Karpas-422 (cell line): ENCODE measurements at places on chromosomes 7 and 10. TPM values are rescaled to one million over a fixed set of nuclear protein-coding genes. Genes with fewer than 3 reads are reported as not detected.

TRIP6 gene
- 19.5 and 30.5 TPM in 2 replicates for total RNA-seq

MMD2 gene
- total RNA-seq = not detected in 2 replicates

DNA sequence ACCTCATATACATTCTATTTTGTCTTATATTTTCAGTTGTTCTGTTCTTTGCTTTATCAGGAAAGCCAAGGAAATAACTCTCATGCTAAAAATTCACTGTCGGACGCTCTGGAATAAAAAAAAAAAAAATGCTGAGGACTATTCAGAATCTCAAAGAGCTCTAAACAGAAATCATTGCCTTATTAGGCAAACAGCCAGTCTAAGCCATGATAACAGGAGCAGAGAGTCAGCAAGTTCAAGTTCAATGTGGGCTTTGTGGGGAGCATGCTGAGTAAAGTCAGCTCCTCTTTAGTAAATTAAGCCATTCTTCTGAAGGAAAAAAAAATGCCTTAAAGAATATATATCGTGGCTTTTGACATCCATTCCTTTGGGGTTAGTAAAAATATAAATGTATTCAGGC is 13.6 kb upstream of the FAM13C start:
- H3K36me3 ChIP-seq = no peaks in the 10 kb centered on the region
- no peak for DNase-seq
- no peak overlapping the region for H3K4me3 ChIP-seq
- H3K27me3 ChIP-seq = no peaks in the 10 kb centered on the region

DNA sequence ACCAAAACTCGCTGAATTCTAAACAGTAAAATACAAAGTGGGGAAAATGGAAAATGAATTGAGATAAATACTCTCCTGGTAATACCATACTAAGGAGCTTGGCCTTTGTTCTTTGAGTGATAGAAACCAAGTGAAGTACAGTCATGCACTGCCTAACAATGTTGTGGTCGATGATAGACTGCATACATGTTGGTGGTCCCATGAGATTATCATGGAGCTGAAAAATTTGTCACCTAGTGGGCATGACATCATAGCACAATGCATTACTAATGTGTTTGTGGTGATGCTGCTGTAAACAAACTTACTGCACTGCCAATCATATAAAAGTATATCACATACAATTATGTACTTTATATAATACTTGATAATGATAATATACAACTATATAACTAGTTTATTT is 419.1 kb downstream of the ARL4A start:
- H3K27me3 ChIP-seq = no peaks in the 10 kb centered on the region
- no peak overlapping the region for H3K4me3 ChIP-seq
- no peaks in the 10 kb centered on the region for H3K36me3 ChIP-seq
- no peak overlapping the region for H3K27ac ChIP-seq
- H3K4me1 ChIP-seq = no peaks in the 10 kb centered on the region

DNA sequence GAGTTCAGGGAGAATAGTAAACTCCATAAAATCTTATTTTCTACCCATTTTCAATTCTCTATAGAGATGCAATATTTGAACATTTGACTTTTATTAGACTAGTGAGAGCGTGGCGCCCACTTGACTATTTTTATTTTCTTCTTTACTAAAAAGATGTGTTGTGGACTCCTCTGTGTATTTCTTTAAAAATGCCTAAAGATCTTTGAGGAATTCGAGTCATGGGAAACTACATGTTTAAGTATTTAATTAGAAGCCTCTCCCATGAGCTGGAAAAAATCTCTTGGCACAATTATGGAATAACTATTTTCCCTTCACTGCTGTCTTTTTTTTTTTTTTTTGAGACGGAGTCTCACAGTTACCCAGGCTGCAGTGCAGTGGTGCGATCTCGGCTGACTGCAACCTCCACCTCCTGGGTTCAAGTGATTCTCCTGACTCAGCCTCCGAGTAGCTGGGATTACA is 124.2 kb downstream of the ARHGAP12 start:
- H3K36me3 ChIP-seq = no peaks in the 10 kb centered on the region
- no peak overlapping the region for H3K4me3 ChIP-seq
- H3K4me1 ChIP-seq = peaks cover 4% of the 10 kb centered on the region
- no peak for DNase-seq

DNA sequence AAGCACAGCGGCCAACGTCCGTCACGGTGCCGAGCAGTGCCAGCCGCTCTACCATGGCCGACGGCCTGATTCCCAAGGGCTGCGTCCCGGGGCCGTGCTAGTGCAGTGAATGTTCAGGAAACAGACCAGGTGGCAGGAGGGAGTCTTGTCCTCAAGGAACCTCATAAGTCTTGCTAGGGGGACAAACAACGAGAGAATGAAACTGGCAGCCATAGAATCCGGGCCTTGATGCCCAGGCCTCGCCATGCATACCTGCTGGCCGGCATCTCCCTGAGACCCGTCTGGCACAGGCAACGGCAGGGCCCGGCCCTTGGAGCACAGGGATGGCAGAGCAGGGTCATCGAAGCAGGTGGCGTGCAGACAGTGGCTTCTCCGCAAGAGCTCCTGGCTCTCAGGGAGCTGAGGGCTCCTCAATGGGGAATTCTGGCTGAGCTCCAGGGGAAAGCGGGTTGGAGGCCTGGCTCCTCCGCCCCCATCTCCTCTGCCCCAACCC is 58.8 kb downstream of the DIP2C start:
- no peak overlapping the region for H3K4me3 ChIP-seq
- no peaks in the 10 kb centered on the region for H3K4me1 ChIP-seq
- DNase-seq = no peak
- H3K36me3 ChIP-seq = no peaks in the 10 kb centered on the region

DNA sequence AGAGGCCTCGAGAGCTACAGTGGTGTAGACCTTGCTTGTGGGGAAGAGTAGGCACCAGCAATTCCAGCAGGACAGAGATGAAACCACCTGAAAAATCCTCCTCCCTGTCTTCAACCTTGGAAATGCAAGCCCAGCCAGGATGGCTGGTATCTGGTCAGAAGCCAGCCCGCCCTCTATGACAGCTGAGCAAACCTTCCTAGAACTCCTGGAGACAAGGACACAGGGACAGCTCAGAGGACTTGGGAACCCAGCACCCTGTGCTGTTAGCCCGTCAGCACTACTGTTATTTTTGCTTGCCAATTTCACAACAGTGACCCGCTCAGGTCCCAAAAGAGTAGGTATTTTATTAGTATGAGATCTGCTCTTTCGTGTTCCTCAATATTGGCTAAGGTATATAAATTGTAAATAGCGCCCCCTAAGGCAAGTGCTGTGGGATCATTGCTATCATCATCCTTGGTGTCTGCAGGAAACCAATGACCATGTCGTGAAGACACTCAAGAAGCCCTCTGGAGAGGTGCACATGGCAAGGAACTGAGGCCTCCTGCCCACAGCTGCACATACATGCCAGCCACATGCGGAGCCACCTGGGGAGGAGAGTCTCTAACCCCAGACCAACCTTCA is 156.5 kb upstream of the CHST15 start:
- peak; percentile 80 for DNase-seq
- no peaks in the 10 kb centered on the region; the same call in 1 of the 2 replicates for H3K27me3 ChIP-seq
- H3K4me1 ChIP-seq = peaks cover 5% of the 10 kb centered on the region
- H3K4me3 ChIP-seq = no peak overlapping the region
- no peaks in the 10 kb centered on the region for H3K36me3 ChIP-seq

GRCh38 chr7:110909117-110909516 is 181.8 kb upstream of the LRRN3 start:
- DNase-seq = no peak
- no peaks in the 10 kb centered on the region for H3K36me3 ChIP-seq
- H3K4me3 ChIP-seq = no peak overlapping the region
- H3K27ac ChIP-seq = no peak overlapping the region
- no peaks in the 10 kb centered on the region for H3K27me3 ChIP-seq

DNA sequence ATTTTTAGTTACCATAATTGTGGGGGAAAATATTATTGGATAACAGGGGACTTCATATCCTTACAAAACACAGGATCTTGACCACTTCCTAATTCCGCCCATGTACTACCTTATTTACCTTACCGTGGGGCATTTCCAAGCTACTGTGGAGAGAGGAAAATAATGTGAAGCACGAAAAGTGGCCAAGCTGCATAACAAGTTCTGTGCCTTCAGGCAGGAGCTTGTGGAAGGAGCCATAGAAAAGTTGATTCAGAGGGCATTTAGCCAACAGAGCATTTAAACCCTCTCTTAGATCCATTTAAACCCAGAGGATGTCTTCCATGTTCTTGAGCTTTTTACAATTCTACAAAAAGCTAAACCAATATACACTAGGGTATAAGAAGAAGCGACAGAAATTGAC is 41.6 kb downstream of the DNAJB9 start:
- no peaks in the 10 kb centered on the region for H3K36me3 ChIP-seq
- no peaks in the 10 kb centered on the region for H3K4me1 ChIP-seq
- H3K4me3 ChIP-seq = no peak overlapping the region
- no peak for DNase-seq
- H3K27ac ChIP-seq = no peak overlapping the region
